ENCODE measurements at places on chromosomes 6 and 20. TPM values are rescaled to one million over a fixed set of nuclear protein-coding genes. Genes with fewer than 3 reads are reported as not detected.

GRCh38 chr6:21953831-21954801 is 342.7 kb downstream of the PRL start:
- no peak overlapping the region for H3K4me3 ChIP-seq
- no peak for DNase-seq

- H3K27me3 ChIP-seq, result no peaks in the 10 kb centered on the region
- H3K36me3 ChIP-seq, result no peaks in the 10 kb centered on the region
- H3K27ac ChIP-seq, result no peak overlapping the region
- no peaks in the 10 kb centered on the region for H3K4me1 ChIP-seq
- no peak for DNase-seq
Observed at GRCh38 chr20:24060851-24061590, 72.4 kb upstream of the GGTLC1 start.

DNA sequence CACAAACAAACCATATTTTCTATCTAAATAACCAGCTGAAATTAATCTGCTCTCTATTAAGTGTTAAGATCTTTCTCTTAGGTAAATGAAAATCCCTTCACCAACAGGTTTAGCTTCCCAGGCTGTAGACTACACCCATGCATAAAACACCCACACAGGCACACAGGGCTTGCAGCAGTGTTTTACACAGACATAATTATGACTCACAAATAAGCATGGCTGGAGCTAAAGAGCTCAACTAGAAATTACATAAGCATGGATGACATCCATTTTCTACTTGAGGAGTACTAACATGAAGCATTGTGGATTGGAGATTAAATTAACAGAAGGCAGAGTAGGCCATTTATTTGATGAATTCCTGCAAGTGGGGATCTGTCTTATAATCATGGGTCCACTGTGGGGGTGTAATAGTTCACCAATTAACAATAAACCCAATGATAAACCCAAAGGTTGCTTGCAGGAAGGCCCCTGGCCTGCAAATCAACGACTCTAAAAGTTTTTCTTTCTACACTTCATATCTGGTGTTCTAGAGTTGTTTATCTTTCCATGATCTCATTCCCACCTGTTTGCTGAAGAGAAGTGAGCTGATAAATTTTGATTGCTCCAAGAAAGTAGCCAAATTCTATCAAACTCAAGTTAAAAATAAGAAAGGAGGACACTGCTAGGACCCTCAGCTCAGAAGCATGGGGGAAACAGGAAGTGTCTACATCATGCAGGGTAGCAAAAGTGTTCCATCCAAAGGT is 33.8 kb upstream of the E2F3 start:
- H3K4me3 ChIP-seq, result no peak overlapping the region
- no peak overlapping the region for H3K27ac ChIP-seq
- no peaks in the 10 kb centered on the region for H3K27me3 ChIP-seq

- H3K4me1 ChIP-seq, result peaks cover 37% of the 10 kb centered on the region
- no peak overlapping the region for H3K4me3 ChIP-seq
- H3K27me3 ChIP-seq, result no peaks in the 10 kb centered on the region
- no peak overlapping the region for H3K27ac ChIP-seq
- DNase-seq, result no peak
- H3K36me3 ChIP-seq, result peaks cover 11% of the 10 kb centered on the region
Observed at GRCh38 chr6:15409301-15410125, 163.6 kb downstream of the JARID2 start.

GRCh38 chr6:162702446-162702845 is 25.1 kb downstream of the PRKN start:
- H3K27ac ChIP-seq, result no peak overlapping the region
- H3K4me3 ChIP-seq, result no peak overlapping the region
- H3K36me3 ChIP-seq, result no peaks in the 10 kb centered on the region
- no peaks in the 10 kb centered on the region for H3K27me3 ChIP-seq
- no peak for DNase-seq

GRCh38 chr6:116015561-116015960 is 45.1 kb downstream of the FRK start:
- H3K4me3 ChIP-seq, result no peak overlapping the region
- peaks cover 35% of the 10 kb centered on the region for H3K4me1 ChIP-seq
- H3K27me3 ChIP-seq, result no peaks in the 10 kb centered on the region
- no peak overlapping the region for H3K27ac ChIP-seq

GRCh38 chr20:32603046-32603726 is 18.1 kb upstream of the NOL4L start:
- H3K4me1 ChIP-seq, result peaks cover 12% of the 10 kb centered on the region
- no peaks in the 10 kb centered on the region for H3K36me3 ChIP-seq
- no peak overlapping the region for H3K27ac ChIP-seq

DNA sequence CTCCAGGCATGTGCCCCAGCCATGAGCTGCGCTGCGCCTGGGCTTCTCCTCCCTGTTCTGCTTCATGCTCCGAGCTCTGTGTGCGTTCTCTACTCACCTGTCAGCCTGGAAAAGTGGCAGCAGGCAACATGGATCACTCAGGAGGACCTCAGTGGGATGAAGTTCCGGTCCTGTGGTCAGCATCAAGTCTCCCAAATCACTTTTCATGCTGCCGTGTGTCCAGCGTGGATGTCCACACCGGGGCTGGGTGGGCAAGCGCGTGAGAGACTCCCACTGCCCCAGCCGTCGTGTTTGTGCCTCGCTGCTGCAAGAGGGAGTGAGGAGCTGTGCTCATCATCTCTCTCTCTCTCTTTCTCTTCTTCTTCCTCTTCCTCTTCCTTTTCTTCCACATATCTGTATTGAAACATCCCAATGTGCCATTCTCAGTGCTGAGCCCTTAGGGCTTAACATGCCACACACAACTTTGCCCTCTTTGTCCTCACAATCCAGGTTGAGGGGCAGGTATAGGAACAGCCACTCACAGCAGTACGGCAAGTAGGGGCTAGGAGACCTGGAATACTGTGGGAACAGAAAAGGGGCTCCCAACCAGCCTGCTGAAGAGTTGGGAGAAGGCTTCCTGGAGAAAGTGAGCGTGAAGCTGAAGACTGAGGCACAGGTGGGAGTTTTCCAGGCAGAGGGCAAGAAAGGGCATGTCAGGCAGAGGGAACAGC is 3.8 kb upstream of the PDYN start:
- H3K4me3 ChIP-seq, result no peak overlapping the region
- DNase-seq, result no peak
- peaks cover 28% of the 10 kb centered on the region for H3K27me3 ChIP-seq
- no peaks in the 10 kb centered on the region for H3K36me3 ChIP-seq

GRCh38 chr20:2794202-2794748 is 6.2 kb downstream of the CPXM1 start:
- H3K4me1 ChIP-seq, result peaks cover 2% of the 10 kb centered on the region
- no peak overlapping the region for H3K4me3 ChIP-seq
- no peak overlapping the region for H3K27ac ChIP-seq
- H3K27me3 ChIP-seq, result no peaks in the 10 kb centered on the region
- DNase-seq, result no peak

- H3K4me3 ChIP-seq, result no peak overlapping the region
- no peak for DNase-seq
- H3K27ac ChIP-seq, result peak overlapping the region; percentile 96
- no peaks in the 10 kb centered on the region for H3K36me3 ChIP-seq
- no peaks in the 10 kb centered on the region for H3K27me3 ChIP-seq
Observed at GRCh38 chr6:90218959-90219208, 77.8 kb downstream of the BACH2 start.

- H3K27me3 ChIP-seq, result no peaks in the 10 kb centered on the region
- H3K4me1 ChIP-seq, result no peaks in the 10 kb centered on the region
- H3K36me3 ChIP-seq, result no peaks in the 10 kb centered on the region
- no peak overlapping the region for H3K27ac ChIP-seq
- H3K4me3 ChIP-seq, result no peak overlapping the region
Observed at GRCh38 chr20:58574469-58574868, 59.3 kb upstream of the APCDD1L start.

GRCh38 chr6:139829576-139829975 is 455.1 kb upstream of the CITED2 start:
- DNase-seq, result no peak
- no peak overlapping the region for H3K27ac ChIP-seq
- no peaks in the 10 kb centered on the region for H3K36me3 ChIP-seq
- no peak overlapping the region for H3K4me3 ChIP-seq
- no peaks in the 10 kb centered on the region for H3K4me1 ChIP-seq

DNA sequence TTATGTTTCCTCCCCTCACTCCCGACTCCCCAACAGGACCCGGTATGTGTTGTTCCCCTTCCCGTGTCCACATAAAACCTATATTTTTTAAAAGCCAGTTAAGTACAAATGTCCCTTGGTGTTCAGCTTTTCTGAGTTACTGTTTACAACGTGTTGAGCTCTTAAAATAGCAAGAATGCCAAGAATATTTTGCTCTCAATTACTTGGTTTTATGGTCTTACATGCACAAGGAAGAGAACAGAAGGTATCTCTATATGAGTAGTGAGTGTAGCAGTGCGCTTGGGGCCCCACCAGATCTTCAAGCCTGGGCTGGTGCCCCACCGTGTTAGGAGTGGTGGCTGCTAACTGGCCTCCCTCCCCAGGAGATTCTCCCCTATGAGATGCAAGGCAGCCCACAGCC is 75.3 kb downstream of the RIN2 start:
- H3K27me3 ChIP-seq, result no peaks in the 10 kb centered on the region
- H3K4me1 ChIP-seq, result peaks cover 24% of the 10 kb centered on the region
- no peaks in the 10 kb centered on the region for H3K36me3 ChIP-seq
- DNase-seq, result no peak
- no peak overlapping the region for H3K27ac ChIP-seq

GRCh38 chr6:1255636-1256365 is 56.1 kb upstream of the FOXQ1 start:
- DNase-seq, result no peak
- no peaks in the 10 kb centered on the region for H3K4me1 ChIP-seq
- no peaks in the 10 kb centered on the region for H3K36me3 ChIP-seq
- no peak overlapping the region for H3K4me3 ChIP-seq
- H3K27ac ChIP-seq, result no peak overlapping the region
- no peaks in the 10 kb centered on the region for H3K27me3 ChIP-seq

DNA sequence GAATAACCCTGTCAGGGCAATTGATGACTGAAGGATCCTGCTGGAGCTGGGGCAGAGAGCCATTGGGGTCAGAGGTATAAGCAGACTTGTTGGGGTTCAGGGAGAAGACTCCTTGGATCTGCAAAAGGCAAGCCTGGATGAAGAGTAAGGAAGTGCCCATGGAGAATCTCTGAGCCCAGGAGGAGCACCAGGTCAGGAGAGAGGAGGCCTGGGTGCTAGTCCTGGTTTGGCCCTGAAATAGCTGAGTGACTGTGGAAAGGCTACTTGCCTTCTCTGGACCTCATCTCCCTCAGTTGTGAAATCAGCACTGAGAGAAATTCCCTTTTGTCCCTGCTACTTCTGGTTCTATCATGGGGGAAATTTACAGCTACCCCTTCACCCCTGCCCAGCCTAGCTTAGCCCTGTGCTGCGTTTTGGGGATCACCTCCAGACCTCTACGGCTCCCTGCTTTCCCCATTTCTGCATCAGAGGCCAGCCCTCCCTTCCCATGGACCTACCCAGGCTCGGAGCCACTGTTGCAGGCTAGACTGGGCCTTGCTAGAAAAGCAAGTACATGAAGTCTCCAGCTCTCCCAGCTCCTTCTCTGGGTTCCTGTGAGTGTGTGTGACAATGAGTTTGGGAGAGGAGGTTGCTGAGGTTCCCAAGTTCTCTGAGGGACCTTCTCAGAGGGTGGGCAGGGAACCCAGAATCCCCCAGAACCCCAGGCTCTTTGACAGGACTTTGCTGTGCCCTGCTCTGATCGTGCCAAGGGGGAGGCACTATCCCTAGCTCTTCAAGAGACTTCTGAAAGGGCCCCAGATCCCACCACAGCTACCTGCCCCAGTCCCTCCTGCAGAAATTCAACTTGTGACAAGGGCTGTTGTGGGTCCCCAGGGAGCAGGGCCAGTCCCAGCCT is 2.3 kb upstream of the NCR2 start:
- H3K27ac ChIP-seq, result peak overlapping the region; percentile 87
- no peaks in the 10 kb centered on the region for H3K36me3 ChIP-seq
- peak; percentile 21 for DNase-seq

The STAU1 gene
- polyA plus RNA-seq, result 24.7 TPM

The C2 gene
- polyA plus RNA-seq, result 0.23 TPM

The EIF6 gene
- polyA plus RNA-seq, result 54.2 TPM

The HLA-DRA gene
- polyA plus RNA-seq, result 4,999 TPM

Measured in B cell (primary cell).